Left hindlimb (tissue), 1 donor: ENCODE measurements at places on chromosomes 7 and 10.

DNA sequence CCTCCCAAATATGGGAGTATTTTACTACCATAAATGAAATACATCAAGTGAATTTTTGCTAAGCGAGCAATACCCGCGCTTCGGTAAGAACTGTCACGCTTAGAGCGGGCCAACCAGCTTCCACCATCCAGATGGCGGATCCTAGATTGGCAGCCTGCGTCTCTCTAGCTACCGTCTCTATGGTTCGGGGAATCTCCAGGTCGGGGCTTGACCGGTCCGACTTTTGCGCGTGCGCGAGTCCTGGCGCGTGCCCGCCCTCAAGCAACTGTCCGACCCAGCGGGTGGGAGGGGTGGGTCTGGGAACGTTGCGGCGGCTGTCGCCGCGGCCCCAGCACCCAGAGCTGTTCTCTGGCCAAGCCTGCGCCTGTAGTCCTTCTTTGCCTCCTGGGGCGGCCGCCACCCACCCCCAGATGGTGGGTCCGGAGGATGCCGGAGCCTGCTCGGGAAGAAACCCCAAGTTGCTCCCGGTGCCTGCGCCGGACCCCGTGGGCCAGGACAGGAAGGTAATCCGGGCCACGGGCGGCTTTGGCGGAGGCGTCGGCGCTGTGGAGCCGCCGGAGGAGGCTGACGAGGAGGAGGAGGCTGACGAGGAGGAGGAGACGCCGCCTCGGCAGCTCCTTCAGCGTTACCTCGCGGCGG, at the start of gene TBC1D12:
Gene TBC1D12, plus strand, starts transcription at position 338 of the 639 bp plus-strand sequence. Its CDS starts 73 bp downstream, at position 411.
- DNase-seq = peak; percentile 97

DNA sequence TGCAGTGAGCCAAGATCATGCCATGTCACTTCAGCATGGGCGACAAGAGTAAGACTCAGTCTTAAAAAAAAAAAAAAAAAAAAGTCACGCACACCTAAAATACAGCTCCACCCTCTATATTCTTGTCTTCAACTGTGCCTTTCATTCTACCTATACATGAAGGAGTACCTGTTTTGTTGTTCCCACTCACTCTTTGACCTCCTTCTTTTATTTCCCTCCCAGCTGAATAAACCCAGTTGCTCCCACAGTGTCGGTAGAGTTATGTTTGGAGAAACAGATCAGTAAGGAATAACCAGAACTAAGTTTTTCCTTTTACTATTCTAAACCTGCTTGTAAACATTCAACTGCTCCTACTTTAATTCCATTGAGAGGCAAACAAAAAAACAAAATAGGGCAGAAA, 50.3 kb downstream of the IDE start:
- DNase-seq = no peak

GRCh38 chr10:126062131-126063032, 166.0 kb downstream of the FANK1 start:
- peak; percentile 89 for DNase-seq

- DNase-seq = no peak
Observed at GRCh38 chr7:33958104-33958503, 52.8 kb downstream of the BMPER start.

DNA sequence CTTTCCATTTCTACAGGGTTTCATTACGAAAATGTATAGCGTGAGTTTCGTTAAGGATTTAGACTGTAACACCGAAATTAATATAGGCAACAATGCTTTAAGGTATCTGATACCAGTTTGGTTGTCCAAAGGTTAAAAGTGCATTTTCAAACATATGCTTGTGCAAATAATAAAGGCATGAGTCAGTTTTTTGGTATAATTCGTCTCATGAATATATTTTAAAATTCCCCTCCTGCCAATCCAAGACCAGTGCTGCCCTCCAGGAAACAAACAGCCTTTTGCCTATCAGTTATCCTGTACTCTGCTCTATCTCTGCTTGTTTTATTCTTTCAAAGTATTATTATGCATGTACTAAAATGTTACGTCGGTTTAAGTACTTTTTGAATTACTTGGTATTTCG, 2.0 kb downstream of the LCOR start:
- DNase-seq = no peak

DNA sequence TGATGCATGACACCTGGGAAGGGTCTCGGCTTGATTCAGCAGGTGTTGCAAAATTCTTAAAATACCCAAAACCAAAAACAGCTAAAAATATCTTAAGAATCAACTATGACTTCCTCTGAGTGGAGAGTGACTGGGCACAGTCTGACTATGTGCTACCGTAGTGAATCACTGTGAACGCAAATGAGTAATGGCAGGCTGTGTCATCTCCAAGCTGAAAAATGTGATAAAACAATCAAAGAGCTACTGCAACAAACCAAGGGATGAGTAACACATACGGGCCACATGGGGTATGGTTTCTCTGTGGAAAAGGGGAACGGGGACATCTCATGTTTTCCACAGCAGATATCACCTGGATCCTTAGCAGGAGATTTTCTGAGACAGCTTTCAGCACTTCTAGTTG, 127.5 kb downstream of the ABCA13 start:
- no peak for DNase-seq

- no peak for DNase-seq
Observed at GRCh38 chr7:155620497-155620896, 24.0 kb upstream of the RBM33 start.

DNA sequence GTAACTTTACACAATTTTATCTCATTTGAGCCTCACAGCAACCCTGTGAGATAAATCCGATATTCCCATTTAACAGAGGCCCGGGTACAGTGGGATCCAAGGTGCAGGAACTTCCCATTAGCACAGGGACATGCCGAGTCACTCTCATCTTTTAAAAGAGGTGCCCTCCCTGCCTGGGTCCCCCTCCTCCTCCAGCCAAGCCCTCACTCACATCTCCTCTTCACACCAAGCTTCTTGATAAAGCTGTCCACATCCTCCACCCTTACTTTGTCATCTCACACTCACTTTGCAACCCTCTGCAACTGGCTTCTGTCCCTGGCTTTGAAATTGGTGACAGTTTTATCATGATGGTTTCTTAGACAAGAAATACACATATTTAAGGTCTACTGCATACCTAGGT, 144.6 kb upstream of the RHEB start:
- DNase-seq = no peak

DNA sequence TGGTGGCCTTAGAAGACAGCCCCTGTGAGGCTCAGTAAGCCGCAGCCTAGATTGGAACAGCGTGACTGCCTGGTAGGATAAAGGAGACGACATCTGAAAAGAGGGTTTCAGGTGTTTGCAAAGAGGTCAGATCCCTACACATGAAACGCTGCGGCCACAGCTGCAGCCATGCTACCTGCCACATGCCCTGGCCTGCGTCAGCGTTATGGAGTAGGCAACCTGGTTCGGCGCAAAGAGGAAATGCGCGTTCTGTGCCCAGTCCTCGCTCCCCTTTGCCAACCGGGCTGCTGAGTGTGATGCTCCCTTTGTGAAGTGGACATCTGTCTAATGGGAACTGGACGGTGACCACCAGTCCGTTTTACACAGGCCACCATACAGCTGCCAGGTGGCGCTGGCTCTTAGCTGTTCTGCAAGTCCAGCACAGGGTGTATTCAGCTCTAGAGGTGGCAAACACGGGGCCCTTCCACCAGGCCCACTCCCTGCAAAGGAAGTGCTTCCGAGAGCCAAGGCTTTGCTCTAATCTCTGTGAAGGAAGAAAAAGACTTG, 160.3 kb downstream of the CELF2 start:
- DNase-seq = no peak

- no peak for DNase-seq
Observed at GRCh38 chr7:148042935-148043631, 547.5 kb upstream of the C7orf33 start.

GRCh38 chr7:65832281-65832680, 40.6 kb upstream of the VKORC1L1 start:
- no peak for DNase-seq

DNA sequence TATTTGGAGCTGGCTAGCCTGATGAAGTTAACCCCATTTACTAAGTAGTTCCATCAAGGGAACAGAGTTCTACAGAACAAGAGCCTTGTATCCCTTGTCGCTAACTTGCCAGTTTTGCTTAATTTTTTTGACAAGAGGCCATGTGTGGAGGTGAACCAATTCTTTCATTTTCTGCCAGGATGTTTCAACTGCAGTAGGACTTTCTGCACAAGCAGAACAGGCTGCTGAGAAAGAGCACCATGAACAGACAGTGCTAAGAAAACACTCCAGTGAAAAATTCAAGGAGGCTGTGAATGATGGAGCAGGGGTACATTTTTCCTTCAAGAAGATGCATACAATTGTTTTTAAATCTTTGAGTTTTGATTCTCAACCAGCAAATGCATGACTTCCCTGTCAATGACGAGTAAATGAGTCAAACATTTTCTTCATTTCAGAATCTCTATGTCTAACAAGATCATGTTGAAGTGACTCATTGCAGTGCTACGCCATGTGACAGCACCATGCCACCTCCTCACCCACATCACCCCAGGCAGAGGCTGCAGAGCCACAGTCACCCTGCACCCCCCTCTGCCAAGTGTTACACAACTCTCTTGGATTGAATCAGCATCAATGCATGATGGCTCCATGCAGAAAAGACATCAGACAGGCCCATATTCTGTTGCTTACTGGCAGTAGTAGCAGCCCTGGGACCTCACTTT, 193.1 kb downstream of the COBL start:
- no peak for DNase-seq
